ENCODE measurements at places on chromosomes 7 and 10.

GRCh38 chr7:11373546-11374142, 400.0 kb downstream of the PHF14 start:
- DNase-seq = no peak

- no peak for DNase-seq
Observed at GRCh38 chr7:94486216-94486615, 23.4 kb upstream of the CASD1 start.

- DNase-seq = no peak
Observed at GRCh38 chr7:88668591-88668990, 90.9 kb upstream of the ZNF804B start.

GRCh38 chr10:46226900-46227558, 59.8 kb upstream of the ANTXRL start:
- DNase-seq = no peak

GRCh38 chr10:79112881-79113431, 44.2 kb downstream of the ZMIZ1 start:
- no peak for DNase-seq

DNA sequence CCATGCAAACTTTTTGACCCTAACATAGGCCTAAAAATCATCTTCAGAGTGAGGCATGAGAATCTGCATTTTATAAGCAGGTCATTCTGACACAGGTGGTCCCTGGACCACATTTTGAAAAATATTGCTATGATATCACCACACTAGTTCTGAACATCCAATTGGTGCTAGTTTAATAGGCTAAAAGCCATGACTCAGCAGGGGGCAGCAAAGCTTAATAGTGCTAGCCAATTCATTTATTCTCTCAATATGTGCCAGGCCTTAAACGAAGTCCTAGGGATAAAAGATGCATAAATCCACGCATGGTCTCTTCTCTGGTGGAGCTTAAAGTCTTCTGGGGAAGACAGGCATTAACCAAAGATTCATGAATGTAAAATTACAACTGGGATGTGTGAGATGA, 10.2 kb upstream of the SLC25A28 start:
- DNase-seq = no peak

DNA sequence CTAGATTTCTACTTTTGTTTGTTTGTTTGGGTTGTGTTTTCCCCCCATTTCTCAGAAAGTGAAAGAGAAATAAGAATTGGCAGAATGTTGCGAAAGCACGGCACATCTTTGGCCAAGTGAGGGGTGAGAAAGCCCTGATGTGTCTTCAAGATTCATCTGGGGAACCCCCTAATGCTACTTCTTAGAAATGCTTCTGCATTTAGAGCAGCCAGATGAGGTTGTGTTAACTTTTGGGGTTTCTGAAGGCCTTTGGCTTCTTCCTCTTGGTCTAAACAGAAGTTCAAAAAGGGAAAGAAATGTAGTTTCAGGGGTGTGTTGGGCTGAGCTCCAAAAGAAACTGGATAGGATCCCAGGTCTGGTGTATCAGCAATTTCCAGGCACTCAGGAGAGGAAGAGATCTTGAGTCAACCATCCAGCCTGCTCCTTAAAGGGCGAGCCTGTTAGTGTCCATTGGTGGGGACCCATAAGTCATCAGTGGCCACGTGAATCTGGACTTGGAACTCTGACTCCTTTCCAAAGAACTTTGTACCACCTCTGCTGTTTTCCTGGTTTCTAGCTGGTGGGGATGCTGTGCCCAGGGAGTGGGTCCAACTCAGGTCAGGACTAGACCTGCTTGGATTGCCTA, 6.5 kb downstream of the DUSP5 start:
- DNase-seq = no peak

DNA sequence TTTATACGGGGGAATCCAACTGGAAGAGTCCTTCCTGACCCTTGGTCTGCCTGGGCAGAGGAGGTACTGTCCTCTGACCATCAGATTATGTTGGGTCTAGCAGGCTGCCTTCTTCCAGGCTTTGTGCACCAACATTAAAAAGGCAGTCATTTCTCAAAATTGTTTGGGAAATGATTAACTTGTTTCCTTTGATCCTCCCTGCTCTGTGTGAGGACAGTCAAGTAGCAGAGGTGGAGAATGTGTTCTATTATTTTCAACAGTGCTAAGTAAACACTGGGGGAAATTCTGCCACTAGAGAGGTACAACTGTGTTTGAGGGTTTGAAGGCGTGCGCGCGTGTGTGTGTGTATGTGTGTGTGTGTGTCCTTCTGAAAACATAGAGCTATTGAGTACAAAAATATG, 20.6 kb downstream of the ACSL5 start:
- DNase-seq = no peak

GRCh38 chr7:131002600-131002999, 268.6 kb upstream of the KLF14 start:
- DNase-seq = no peak

- DNase-seq = no peak
Observed at GRCh38 chr7:128174386-128174785, 66.7 kb upstream of the LEP start.

GRCh38 chr7:85600395-85600794, 413.5 kb upstream of the SEMA3D start:
- DNase-seq = no peak

- no peak for DNase-seq
Observed at GRCh38 chr7:98879198-98879978, 1.1 kb downstream of the TRRAP start.

- no peak for DNase-seq
Observed at GRCh38 chr10:116787893-116788665, 45.7 kb upstream of the HSPA12A start.

DNA sequence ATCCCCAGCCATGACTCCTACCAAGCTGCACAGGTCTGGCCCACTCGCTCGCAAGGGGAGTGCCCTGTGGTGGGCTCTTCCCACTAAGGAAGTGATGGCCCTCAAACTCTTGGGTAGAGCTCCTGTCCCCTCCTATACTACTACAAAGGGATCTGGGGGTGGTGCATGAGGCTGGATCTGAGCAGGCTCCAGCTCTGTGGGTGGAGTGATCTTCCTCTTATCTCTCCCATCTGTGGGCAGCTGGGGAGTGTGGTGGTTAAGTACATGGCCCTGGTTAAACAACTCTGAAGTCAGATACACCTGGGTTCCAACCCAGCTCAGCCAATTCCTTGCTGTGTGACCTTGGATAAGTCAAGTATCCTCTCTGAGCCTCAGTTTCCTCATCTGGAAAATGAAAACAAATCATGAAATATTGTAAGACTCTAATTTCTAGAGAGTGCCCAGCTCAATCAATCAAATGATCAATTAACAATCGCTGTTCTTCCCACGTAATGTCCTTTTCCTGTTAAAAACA, 17.4 kb downstream of the DDIT4 start:
- no peak for DNase-seq

DNA sequence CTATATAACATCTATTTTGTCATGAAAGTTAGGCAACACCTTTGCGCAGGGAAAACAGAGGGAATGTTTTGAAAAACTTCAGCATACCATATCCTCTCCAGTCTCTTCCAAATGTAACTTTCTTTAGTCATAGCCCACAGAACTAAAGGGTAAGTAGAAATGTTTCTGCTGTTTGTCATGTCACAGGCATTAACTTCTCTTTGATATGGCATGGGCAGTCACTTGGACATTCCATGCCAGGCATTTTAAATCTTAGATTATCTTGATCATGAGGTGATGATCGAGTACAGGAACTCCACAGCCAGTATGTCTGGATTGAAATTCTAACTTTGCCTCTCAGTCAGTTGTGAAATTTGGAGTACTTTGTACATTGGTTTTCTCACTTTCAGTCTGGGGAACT, 27.5 kb upstream of the ETV1 start:
- no peak for DNase-seq

DNA sequence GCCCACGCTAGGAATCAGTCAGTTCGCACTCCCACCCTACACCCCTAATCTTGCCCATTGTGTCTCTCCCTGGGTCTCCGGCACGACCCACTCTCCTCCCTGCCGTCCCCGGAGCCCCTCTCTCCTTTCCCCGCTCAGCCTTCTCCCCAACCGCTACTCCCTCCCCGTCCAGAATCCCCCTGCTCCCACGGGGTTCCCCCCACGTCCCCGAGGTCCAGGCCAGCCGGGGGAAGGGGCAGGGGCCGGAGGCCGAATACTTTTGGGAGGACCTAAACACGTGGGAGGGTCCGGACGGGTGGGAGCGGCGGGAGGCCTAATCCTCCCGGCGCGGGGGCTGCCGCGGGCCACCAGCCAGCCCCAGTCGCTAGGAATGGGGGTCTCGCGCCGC, 560 bp downstream of the RARRES2 start:
- no peak for DNase-seq

DNA sequence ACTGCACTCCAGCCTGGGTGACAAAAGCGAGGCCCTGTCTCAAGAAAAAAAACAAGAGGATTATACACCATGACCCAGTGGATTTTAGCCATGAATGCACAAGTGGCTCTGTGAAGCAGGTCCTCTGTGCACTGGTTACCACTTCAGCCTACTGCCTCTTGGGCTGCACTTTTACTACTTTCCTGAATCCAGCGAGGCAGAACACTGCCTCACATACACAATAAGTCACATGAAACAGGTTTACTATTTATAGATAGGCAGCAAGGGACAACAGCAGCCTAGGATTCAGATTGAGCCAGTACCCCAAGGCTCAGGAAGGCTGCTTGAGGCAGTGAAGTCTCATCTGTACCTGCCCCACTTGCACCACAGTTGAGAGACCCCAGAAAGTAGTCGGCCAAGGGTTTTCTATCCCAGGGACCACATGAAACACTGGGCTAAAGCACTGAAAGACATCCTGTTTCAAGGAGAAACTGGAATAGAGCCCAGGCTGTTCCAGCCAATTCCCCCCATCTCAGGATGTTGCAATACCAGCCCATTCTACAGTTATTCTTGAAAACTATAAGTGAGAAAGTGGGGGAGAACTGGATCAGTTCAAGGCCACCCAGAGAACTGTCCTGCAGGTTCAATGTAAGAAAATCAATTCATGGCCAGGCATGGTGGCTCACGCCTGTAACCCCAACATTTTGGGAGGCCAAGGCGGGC, 10.3 kb upstream of the OGDH start:
- no peak for DNase-seq

GRCh38 chr10:131626274-131626673, 274.5 kb upstream of the PPP2R2D start:
- no peak for DNase-seq

- DNase-seq = no peak
Observed at GRCh38 chr10:49666685-49667084, 12.8 kb upstream of the C10orf53 start.

GRCh38 chr10:61733358-61733940, 70.7 kb downstream of the CABCOCO1 start:
- no peak for DNase-seq

GRCh38 chr10:10919976-10920375, 97.7 kb upstream of the CELF2 start:
- DNase-seq = no peak

GRCh38 chr10:11525503-11525902, 85.9 kb downstream of the USP6NL start:
- no peak for DNase-seq

DNA sequence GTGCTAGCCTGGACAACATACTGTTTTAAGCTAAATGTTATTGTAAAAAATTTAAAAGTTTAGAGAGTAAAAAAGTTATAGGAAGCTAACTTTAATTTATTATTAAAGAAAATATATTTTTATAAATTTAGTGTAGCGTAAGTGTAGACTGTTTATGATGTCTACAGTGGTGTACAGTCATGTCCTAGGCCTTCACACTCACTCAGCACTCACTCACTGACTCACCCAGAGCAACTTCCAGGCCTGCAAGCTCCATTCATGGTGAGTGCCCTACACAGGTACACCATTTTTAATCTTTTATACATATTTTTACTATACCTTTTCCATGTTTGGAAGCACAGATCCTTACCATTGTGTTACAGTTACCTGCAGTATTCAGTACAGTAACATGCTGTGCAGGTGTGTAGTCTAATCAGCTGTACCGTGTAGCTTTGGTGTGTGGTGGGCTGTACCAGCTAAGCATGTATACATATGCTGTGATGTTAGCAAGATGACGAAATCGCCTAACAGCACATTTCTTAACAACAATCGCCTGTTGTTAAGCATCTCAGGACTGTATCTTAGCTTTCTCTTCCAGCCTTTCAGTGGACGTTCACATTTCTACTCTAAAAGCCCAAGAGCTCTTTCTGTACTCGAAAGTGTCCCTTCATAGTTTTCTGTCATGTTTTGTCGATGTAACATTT, 12.5 kb downstream of the RNF32 start:
- DNase-seq = no peak

- no peak for DNase-seq
Observed at GRCh38 chr10:824946-825345, 106.6 kb downstream of the LARP4B start.

DNA sequence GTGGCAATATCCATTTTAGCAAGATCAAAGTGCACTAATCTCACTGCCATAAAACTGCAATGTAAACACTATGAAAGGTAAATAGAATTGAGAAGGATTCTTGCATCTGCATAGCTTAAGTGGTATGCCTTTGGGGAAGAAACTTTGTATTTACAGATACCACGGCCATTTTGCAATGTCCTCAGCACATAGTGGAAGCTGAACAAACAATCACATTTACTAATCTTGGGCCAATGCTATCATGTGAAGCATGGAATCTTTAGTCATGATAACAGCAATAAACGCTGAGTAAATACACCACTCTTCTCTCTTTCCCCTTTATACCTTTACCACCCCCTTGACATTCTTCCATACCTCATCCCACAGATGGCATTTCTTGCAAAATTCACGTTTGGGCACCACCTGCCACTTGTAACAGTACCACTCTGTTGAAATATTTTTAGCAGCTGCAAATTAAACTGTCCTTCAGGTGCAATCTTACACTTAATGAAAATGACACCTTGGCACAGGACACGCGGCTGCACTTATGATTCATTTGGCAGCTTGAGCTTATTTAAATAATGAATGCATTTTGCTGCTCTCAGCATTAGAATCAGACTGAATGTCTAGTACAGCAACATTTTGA, 171.8 kb downstream of the SEMA3A start:
- DNase-seq = peak; percentile 68

DNA sequence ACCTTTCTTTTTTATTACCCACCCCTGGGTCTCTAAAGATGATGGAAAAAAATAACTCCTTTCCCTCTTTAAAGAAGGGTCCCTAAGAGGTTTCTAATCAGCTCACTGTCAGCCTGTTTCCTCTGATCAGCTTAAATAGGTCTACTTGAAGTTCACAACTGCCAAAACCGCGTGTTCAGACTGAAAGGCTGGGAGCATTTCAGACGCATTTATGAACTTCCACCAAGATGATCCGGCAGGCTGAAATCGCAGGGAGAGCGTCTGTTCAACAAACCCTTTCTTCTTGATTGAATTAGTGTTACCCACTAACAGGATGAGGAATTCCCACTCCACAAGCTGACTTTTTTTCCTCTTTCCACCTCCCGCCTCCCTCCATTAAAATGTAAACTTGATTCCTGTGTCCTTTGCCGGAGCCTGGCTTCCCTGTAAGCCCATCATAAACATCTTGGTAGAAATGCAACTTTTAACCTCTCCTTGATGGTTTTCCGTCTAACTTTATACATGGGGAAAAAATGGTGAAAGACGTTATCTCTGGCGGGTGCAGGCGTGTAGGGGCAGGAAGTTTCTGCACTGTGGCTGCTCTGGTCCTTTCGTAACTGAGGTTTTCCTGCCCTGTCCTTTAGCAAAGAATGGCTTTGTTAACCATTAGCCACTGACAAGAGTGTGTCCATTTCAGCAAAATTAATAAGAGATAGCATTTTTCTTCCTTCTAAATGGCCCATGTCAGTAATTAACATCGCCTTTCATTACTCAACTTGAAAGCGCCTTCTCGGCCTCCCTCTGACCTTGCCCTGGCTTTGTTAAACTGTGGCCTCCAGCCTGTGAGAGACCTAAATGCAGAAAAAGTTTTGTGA, 130.7 kb downstream of the BAMBI start:
- DNase-seq = no peak

GRCh38 chr7:113100121-113100603, 13.5 kb upstream of the GPR85 start:
- DNase-seq = no peak

All from NCI-H2081 treated with DMSO at 0.1 percent for 48 hours (cell line).